Activated CD8-positive, alpha-beta memory T cell treated with anti-CD3 and anti-CD28 coated beads for 1 hour (primary cell): ENCODE measurements at places on chromosomes 7 and 10.

GRCh38 chr10:120657371-120657770 lies 193.8 kb upstream of the WDR11 start:
- no peak for DNase-seq

DNA sequence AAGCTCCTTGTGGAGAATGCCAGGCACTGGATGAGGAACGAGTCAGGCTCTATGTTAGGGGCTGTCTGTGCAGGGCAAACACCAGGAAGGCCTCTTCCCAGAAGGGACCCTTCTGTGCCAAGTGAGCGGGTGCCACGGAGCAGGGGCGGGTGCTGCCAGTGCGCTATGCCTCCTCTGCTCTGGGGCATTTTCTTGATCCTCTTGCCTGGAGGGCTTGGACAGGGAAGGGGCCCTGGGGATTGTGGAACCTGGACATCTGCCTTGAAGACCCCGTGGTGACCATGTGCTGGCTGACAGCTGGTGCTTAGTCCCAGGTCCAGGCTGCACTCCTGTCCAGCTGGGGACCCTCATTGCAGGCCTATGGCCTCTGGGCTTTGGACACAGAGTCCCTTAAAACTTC lies 15.4 kb upstream of the TBRG4 start:
- no peak for DNase-seq

GRCh38 chr7:76281006-76281705 lies 21.3 kb upstream of the HSPB1 start:
- no peak for DNase-seq

DNA sequence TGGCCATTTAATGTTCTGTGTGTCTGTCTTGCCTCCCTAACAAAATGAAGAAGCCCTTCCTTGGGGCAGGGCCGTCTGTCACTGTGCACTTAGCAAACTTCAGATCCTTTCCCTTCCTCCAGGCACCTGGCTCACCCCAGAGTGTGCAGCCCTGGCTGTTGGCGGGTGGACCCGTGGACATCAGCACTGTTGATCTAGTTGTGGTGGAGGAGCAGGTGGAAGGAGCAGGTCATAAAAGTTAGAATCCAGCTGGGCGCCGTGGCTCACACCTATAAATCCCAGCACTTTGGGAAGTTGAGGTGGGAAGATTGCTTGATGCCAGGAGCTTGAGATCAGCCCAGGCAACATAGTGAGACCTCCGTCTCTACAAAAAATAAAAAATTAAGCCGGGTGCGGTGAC lies 12.7 kb downstream of the RAB19 start:
- DNase-seq, result no peak

- no peak for DNase-seq
Observed at GRCh38 chr10:97520978-97521761, 22.4 kb downstream of the UBTD1 start.

GRCh38 chr7:156942708-156943090 lies 6.8 kb upstream of the NOM1 start:
- no peak for DNase-seq

- no peak for DNase-seq
Observed at GRCh38 chr7:7746458-7746857, 28.1 kb upstream of the RPA3 start.

- DNase-seq, result no peak
Observed at GRCh38 chr7:98091061-98091460, 15.6 kb upstream of the LMTK2 start.

DNA sequence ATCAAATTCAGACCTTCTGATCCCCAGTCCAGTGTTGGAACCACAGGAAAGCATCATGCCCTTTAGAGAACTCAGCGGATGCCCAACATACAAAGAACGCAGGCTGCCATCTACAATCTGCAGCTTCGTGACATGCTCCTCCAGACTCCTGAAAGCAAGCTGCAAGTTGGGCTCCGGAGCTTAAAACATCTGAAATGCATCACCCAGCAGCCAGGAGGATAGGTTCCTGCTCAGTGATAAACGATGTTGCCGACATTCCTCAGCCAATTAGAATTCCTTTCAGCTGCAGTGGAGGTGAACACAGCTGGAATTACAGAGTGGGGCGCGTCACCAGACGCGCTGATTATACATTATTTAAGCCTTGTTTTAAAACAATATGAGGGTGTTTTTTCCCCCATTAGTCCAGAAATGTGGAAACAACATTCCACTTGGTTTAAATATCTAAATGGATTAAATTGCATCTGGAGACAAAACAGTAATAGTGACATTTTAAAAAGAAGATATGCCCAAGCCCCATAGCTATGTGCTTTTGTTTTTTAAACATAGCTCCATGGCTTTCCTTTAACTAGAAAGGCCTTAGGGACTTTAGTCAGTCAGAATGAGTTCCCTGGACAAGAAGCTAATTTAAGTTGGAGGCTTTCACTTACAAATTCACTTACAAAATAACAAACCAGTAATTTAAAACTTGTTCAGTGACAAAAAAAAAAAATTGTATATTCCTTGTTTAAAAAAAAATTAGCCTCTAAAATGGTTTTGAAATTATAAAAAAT lies 6.3 kb downstream of the SMURF1 start:
- DNase-seq, result no peak

- DNase-seq, result no peak
Observed at GRCh38 chr10:26854524-26854923, 6.2 kb downstream of the ABI1 start.

DNA sequence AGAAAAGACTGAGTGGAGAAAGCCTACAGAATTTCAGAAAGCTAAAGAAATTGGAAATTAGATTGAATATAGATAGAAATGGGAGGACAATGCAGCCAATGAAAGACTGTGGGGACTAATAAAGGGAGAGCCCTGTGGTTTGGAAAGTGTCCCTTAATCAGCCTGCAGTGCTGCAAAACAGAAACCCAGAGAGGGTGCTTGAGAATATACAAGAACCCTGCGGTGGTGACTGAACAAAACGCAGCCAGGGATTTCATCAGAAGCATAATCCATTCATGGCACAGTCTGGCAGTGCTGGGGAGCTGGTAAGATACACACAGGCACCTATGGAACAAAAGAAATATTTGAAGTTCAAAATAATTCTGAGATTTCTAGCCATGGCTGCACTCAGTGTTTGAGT lies 19.1 kb downstream of the CEP41 start:
- DNase-seq, result no peak

GRCh38 chr10:117391436-117392205 lies 16.4 kb upstream of the PDZD8 start:
- DNase-seq, result no peak

DNA sequence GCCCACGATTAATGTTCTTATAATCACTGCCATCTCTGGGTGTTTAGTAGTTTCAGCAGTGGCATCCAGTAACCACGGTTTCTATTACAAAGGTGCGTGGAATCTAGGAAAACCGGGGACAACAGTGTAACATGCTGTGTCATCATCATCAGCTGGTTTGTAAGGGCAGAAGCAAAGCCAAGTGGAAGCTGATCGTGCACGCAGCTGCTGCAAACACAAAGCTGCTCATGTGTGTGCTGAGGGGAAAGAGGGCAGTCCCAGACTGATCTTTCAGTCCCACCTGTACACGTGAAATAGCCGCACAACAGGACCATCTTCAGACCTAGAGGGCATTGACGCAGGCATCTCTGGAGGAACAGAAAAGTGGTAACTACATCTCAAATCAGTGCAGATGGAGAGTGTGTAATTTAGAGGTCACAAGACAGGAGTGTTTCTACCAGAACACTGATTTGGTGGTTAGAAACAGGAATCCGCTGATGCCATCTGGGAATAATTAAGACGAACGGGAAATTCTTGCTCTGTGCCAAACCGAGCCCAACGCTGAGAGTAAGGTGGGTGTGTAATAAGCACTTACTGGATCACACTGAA lies 13.4 kb downstream of the ANKRD16 start:
- DNase-seq, result no peak

- DNase-seq, result no peak
Observed at GRCh38 chr10:79331226-79331625, 16.0 kb upstream of the PPIF start.

DNA sequence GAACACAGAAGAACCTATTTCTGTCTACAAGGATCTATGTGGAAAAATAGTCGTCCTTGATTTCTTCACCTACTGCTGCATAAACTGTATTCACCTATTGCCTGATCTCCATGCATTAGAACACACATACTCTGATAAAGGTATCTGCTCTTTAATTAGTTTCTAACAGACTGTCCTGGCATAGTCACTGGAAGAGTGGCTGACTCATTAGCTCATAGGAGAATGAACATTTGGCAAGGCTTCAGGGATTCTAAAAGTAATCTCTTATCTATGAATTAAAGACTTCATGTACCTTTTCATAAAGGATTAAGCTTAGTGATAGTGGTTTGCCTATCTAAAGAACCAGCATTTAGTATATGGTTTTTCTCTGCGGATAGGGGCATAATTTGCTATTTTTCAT lies 4.1 kb downstream of the NHLRC2 start:
- no peak for DNase-seq
